Fibroblast of skin of right quadriceps (primary cell): ENCODE measurements at places on chromosomes 7 and 10.

DNA sequence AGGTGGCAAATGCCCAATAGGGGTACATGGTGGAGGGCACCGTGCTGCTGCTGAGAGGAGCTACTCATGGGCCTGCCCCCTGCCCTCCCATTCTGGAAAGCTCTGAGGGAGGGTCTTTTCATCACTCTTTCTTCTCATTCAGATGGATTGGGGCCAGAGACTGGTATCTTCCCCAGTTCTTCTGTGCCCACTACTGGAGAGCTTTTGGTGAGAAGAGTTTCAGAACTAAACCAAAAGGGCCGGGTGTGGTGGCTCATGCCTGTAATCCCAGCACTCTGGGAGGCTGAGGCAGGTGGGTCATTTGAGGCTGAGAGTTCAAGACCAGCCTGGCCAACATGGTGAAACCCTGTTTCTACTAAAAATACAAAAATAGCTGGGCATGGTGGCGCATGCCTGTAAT lies 12.5 kb downstream of the ADRA2A start:
- no peak for DNase-seq

DNA sequence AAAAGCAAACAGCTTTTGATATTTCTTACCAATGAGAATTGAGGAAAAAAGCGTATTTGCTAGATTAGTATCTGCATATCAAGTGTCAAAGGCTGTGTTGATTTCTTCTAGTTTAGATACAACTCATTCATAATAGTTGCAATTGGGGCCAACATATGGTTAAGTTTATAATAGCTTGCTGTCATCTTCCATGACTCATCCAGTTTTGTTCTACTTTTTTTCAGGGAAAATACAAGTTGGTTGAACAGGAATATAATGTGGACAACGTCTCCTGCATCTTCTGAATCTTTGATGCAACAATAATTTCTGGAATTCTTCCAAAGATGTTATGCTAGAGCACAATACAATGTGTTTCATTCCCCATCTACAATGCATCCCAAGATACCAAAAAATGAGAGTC lies 182.0 kb downstream of the THSD7A start:
- peak; percentile 30 for DNase-seq

GRCh38 chr10:91163269-91163868 lies 57.1 kb upstream of the PCGF5 start:
- DNase-seq, result peak; percentile 63

- no peak for DNase-seq
These were observed 69.3 kb downstream of the LRGUK start for GRCh38 chr7:134196439-134196838.

DNA sequence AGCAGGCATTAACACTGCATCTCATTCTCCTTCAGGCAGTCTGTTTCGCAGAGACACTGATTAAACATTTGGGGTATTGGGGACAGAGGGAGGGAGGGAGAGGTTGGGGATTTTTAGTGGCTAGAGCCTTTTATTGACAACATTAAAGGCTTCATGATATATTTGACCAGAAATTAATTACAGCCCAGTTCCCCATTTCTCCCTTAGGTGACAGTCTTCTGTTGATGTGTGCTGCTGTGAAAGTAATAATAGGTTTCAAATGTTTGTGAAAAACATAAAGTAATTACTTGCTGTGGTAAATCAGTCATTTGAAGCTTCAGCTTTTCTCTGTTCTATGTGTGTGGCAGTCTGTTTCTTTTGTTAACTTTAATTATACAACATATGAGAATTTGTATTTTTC lies 105.3 kb upstream of the LRGUK start:
- DNase-seq, result no peak

GRCh38 chr7:153445641-153446040 lies 606.6 kb upstream of the DPP6 start:
- no peak for DNase-seq

DNA sequence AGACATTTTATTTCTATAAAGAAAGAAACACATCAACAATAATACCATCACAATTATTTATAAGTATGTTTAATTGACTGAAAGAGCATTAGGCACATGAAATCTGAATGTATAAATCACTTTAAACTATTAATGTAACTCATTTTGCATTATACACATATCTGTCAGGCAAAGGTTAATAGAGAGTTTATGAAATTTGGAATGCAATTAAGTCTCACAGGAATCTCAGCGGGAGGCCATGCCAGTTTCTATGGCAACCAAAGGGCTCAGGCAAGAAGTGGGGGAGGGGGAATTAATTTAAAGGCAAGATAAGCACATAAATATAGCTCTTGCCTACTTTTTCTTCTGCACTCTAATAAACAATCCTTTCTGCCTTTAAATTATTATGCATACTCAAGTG lies 152.6 kb downstream of the SLC16A9 start:
- DNase-seq, result peak; percentile 21
